ENCODE measurements at places on chromosomes 4 and X.

- DNase-seq = peak; percentile 40
These were observed 336.3 kb upstream of the PITX2 start for GRCh38 chr4:110959041-110959643.

DNA sequence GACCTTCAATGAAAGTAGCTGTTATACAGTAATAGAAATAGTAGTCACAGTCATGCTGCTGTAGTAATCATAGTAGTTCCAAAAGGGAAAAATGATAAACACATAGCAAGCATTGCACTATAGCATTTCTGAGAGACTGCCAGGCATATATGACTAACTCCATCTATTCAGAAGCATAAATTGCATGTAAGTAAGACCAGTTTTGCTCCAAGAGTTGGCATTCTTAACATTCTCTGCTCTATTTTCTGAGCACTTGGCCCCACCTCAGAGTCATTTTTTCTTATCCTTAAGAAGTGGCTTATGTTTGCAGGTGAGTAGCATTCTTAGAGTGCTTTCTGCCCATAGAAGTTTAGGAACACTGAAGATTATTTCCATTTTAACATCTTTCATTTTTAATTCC lies 490.3 kb upstream of the TECRL start:
- DNase-seq = no peak

GRCh38 chr4:48913346-48913745 lies 6.8 kb upstream of the OCIAD2 start:
- DNase-seq = peak; percentile 96

DNA sequence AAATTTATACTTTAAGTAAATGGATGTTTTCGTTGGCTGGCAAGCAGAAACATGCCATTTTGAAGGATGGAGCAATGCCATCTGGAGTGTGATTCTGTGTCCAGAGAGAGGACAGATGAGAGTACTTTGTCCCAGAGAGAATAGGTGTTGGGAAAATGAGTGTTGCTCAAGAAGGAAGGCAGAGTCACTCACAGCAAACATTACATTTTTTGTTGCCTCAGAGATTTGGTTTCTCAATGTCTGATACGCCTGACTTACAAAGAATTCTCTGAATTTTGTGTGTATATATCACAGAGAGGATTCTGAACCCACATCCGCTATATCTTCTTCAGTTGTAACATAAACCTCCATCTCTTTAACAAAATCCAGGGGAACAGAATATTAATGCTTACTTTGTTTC lies 102.8 kb upstream of the PCDH18 start:
- DNase-seq = no peak

DNA sequence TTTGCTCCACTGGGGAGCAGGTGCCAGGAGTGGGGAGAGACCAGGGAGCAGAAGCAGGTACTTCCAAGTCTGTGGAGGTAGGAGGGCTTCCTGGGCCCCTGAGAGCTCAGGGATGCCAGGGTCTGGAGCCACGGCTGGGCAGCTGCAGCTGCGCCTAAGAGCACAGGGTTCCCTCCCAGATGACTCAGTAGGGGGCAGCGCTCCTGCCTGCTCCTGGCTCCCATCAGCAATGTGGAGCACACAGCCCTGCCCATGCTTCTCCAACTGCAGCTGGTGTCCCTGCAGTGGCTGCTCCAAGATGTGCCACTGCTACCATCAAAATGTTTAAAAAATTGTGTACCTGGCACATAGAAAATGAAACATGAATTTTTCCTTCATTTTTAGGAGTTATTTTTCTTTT lies 1028.2 kb downstream of the PCDH7 start:
- no peak for DNase-seq
